ENCODE measurements at places on chromosomes 13 and 19.

DNA sequence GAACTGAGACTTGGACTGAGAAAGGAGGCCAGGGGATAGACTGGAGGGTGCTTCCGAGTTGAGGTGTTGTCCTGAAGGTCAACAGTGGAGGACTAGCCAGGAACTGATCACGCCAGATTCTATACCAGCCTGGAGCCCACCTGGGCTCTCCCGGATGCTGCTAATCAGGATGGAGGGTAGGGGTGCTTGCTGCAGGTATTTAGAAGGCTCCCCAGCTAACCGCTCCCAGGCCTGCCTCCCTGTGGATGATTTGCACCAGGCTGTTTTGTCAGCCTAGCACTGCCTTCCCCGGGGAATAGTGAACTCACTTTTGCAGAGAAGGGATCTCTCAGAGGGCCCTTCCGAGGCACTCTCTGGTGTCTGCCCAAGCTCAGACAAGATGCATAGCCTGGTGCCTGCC, 60.5 kb upstream of the KCTD15 start:
- no peak for DNase-seq

DNA sequence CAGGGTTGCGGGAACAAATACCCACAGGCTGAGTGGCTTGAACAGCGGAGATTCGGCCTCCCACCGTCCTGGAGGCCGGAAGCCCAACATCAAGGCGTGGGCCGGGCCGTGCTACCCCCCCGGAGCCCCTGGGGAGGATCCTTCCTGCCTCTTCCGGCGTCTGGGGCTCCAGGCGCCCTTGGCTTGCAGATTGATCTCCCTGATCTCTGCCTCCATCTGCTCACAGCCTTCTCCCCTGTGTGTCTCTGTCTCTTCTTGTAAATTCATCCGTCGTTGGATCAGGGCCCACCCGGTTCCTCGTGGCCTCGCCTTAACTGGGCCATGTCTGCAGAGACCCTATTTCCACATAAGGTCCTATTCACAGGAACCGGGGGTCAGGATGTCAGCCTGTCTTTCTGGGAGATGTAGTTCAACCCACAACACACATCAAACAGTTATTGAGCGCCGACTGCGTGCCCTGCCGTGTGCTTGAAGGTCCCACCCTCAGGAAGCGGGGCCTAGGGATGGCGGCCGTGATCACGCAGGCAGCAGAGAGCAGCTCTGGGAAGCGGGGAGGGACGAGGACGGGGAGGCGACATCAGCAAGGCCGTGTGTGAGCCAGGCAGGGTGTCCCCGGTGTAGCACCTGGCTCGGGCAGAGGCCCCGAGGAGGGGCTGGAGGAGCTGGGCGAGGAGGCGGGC, 21.3 kb downstream of the HCN2 start:
- DNase-seq, result no peak

GRCh38 chr13:48411841-48412531, 927 bp downstream of the LPAR6 start:
- DNase-seq, result no peak

- DNase-seq, result no peak
These were observed 689.6 kb downstream of the SLITRK5 start for GRCh38 chr13:88360761-88361160.

- no peak for DNase-seq
These were observed 25.6 kb downstream of the BRCA2 start for GRCh38 chr13:32340914-32341313.

DNA sequence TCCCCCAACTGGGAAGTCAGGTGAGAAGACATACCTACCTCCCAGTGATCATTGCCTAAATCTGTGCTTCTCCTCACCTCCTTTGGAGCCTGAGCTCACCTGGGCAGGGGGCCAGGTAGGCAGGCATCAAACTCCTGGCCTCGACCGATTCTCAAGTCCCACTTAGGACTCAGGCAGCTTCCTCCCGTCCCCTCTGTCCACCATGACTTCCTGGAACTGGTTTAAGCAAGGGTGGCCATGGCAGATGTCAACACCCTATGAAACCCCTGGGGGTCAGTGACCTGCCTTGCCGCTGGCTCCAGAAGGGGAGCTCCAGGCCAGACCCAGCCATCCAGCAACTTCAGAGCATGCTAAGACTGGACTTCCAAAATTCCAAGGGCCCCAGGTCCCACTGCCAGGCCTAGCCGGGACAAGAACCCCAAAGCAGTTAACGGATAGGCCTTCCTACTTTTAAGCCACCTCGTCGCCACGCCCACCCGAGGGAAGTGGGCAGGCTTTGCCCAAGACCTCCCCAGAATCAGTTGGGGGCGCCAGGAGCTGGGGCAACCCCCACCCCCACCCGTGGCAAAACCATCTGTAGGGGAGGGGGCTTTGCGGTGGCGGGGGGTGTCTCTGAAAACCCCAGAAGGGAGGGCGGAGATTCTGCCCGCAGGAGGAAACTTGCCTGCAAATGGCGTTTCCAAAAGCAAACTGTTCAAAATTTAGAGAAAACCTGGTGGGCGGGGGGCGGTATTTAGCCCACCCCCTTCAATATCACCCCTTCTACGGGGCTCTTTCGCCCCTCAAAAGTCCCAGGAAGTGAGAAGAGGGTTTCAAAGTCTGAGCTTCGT, 657 bp downstream of the PLIN3 start:
- DNase-seq, result no peak

- no peak for DNase-seq
These were observed 46.5 kb downstream of the ZNF611 start for GRCh38 chr19:52688335-52688734.

Measured in vagina (tissue), 2 donors.